ENCODE measurements at places on chromosomes 11 and 22. TPM values are rescaled to one million over a fixed set of nuclear protein-coding genes. Genes with fewer than 3 reads are reported as not detected.

- no peak for DNase-seq
These were observed 24.1 kb upstream of the APOA1 start for GRCh38 chr11:116861539-116861938.

- DNase-seq: no peak
These were observed 6.0 kb downstream of the CNTF start for GRCh38 chr11:58628446-58628845.

GRCh38 chr11:130633466-130633865 lies 185.0 kb downstream of the ADAMTS15 start:
- no peak for DNase-seq

DNA sequence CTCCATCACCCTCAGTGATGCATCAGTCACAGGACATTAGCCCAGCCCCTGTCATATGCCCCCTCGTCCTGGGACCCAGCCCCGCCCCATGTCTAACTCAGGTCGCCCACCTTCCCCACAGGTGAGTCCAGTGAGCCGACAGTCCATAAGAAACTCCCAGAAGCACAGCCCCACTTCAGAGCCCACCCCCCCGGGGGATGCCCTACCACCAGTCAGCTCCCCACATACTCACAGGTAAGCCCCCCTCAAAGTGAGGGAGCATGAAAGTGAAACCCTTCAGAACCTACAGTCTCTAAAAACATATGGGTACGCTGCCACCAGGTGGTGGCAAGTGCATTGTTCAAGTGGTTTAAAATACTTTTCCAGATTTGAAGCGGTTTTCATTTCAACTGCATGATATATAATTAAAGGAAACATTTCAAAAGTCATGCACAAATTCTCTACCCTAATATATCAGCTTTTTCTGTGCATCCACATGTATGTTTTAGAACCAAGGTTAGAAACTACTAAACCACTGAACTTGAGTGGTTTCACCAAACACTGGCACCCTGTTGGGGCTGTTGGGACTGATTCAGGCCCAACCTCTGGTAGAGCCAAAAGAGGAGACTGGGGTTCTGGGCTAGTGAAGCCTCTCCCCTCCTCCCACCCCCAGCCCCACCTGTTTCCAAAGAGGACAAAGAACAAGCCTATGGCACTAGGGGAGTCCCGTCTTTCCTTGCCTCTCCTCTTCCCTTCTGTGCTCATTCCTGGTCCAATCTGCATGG lies 17.3 kb downstream of the EPS8L2 start:
- DNase-seq: no peak

DNA sequence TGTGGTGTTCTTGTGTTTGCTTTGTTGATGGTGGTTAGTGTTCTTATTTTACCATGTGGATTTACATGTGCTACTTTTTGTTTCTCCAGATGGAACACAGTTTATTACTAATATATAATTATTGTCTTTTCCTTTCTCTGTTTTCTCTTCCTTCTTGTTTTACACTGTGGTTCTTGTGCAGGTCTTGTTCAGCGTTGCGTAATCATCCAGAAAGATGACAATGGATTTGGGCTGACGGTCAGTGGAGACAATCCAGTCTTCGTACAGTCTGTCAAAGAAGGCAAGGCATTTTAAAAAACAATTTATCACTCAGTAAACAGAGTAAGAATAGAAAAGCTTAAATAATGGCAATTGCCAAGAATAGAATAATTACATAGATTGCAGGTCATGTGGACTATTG lies 84.4 kb downstream of the ARHGEF12 start:
- DNase-seq: no peak

DNA sequence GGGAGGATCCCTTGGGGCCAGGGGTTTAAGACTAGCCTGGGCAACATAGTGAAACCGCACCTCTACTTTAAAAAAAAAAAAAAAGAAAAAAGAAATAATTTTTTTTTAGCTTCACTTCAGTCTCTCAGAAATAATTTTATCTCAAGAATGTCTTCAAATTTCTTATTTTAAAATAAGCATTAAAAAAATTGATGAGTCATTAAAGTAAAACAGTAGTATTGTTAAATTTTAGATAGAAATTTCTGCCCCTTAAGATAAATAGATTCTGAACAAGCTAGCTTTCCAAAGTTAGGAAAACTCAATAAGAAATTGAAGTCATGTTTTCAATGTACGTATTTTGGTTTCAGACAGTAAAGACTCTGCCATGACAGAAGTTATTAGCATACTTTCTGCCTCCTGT lies 7.7 kb upstream of the PACS1 start:
- no peak for DNase-seq

TRPM5 gene
- 2.9 TPM for polyA plus RNA-seq

IL17REL gene
- 0.08 TPM for polyA plus RNA-seq

- DNase-seq: no peak
These were observed 14.9 kb downstream of the TBCEL start for GRCh38 chr11:121038648-121039409.

GRCh38 chr11:102220728-102221467 lies 96.4 kb upstream of the BIRC3 start:
- no peak for DNase-seq

GRCh38 chr11:43925063-43925931 lies 17.1 kb upstream of the C11orf96 start:
- no peak for DNase-seq

DNA sequence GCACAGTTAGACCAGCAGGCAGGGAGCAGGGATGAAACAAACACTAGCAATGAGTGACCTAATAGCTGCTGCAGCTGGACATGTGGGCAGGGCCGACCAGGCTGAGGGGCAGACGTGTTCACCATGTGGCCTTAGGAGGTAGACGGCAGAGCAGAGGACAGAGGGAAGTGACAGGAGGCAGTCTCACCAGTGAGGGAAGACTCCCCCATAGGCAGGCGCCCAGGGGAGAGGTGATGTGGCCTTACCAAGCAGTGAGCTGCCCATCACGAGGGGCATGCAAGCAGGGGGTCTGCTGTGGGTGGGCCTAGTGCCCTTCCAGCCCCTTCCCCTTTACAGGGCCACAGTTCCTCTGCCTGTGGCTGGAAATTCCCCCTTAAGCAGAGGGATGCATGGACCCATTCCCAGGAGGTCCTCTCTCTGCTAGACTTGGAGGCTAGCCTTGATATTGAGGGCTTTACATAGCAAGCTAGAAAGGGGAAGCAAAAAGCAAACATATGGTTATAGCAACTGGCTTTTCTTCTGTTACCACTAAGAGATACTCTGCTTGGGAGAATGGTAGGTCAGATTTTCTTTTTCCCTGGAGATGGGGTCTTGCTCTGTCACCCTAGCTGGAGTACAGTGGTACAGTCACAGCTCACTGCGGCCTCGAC lies 67.6 kb downstream of the MPPED1 start:
- DNase-seq: no peak

GRCh38 chr11:49995565-49995964 lies 13.2 kb upstream of the OR4C12 start:
- no peak for DNase-seq

FAM180B gene
- polyA plus RNA-seq: 0.33 TPM

- no peak for DNase-seq
These were observed 35.8 kb downstream of the MTNR1B start for GRCh38 chr11:93005239-93005638.

DNA sequence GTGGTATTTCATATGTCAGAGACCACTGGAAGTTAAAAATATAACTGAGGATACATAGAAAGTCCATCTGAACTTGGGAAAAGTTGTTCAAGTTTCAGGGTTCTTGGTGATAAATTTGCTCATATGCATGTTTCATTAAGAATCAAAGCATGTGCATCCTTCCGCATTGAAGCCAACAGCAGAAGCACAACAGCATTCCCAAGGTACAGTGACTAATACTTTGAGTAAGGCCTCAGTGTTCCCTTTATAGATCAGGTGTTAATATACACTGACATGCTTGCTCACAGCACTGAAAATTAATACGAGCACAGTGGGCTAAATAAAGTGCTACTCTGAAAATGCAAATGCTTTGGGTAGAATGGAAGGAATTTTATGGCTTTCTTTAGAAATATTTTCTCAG lies 691.1 kb downstream of the METTL15 start:
- DNase-seq: no peak

GRCh38 chr11:9575260-9576240 lies 2.1 kb downstream of the WEE1 start:
- peak; percentile 90 for DNase-seq

SCT gene
- polyA plus RNA-seq: 0.67 TPM

OR8A1 gene
- polyA plus RNA-seq: 0.05 TPM

GRCh38 chr22:46783721-46784120 lies 21.3 kb downstream of the TBC1D22A start:
- DNase-seq: no peak

- DNase-seq: no peak
These were observed 496.4 kb downstream of the NTM start for GRCh38 chr11:131866535-131867400.

DNA sequence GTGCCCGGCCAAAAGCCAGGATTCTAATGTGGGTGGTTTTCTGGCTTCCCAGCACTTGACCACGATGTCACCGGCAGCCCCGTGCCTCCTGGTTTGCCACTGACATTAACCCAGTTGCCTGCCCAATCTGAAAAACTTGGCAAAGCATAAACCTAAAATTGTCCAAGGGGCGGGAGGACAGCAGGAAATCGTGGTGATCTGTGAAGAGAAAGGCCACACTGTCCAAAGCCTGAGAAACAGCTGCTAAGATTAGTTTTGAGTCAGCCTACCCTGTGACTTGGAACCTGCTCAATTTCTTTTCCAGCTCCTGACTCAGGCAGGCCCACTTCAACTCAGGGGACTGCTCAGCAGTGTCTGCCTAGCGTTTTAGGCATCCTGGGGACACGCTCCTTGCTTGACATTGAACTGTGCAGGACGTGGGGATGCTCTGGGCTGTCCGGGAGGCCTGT lies 8.2 kb upstream of the F2 start:
- DNase-seq: no peak

GRCh38 chr11:114110123-114110522 lies 50.6 kb downstream of the ZBTB16 start:
- DNase-seq: no peak

DNA sequence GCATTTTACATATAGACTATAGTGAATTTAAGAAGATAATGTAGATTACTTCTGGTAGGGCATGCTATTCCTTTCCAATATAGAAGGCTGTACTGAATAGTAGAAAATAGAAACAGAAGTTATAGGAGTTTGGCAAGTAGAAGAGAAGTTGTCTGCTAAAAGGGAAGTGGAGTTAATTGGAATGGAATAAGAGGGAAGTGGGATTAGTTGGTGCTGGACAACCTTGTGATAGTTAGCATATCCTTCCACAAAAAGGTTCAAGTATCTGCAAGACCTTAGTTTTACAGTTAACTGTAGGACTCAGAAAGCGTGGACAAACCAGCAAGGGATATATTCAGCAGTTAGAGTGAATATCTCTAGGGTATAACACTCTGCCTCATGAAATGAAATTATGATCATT lies 185.5 kb downstream of the SWAP70 start:
- DNase-seq: no peak

MS4A4A gene
- 3.3 TPM for polyA plus RNA-seq

- DNase-seq: peak; percentile 58
These were observed 1.3 kb downstream of the PAFAH1B2 start for GRCh38 chr11:117145393-117145761.

APOL4 gene
- 10.9 TPM for polyA plus RNA-seq

P2RX6 gene
- polyA plus RNA-seq: 1.4 TPM

TRIM64C gene
- not detected for polyA plus RNA-seq

THY1 gene
- polyA plus RNA-seq: 65.2 TPM

- DNase-seq: peak; percentile 59
These were observed 127.2 kb upstream of the THY1 start for GRCh38 chr11:119550053-119550752.

GRCh38 chr22:27980424-27981148 lies 61.5 kb upstream of the PITPNB start:
- DNase-seq: no peak

DNA sequence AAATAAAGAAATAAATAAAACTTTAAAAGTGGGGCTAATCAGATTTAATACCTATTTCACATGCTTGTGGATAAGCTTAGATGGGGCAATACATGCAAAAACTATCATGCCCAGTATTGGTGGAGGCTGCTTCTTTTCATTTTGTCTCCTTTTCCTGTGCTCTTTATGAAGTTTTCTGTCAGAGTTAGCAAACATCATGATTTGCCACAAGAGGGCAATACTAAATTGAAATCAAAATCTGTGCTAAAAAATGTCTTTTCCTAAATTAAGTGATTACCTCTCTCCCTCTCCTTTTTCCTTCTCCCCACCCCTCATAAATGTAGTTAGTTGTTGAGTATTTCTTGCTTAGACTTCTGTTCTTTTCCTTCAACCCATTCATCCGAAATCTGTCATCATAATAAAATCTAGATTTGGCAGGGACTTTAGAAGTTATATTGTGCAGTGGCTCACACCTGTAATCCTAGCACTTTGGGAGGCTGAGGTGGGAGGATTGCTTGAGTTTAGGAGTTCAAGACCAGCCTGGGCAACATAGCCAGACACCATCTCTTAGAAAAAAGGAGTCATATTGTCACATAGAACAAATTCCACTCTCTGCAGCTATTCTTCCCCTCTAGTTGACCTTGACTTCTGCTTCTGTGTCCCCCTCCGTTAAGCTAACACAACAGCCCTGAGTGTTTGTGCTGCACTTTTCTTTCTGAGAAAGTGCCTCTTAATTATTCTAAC lies 4.7 kb upstream of the ARHGAP42 start:
- peak; percentile 31 for DNase-seq

NUP50 gene
- polyA plus RNA-seq: 75.0 TPM

SLC7A4 gene
- 1.5 TPM for polyA plus RNA-seq

DNA sequence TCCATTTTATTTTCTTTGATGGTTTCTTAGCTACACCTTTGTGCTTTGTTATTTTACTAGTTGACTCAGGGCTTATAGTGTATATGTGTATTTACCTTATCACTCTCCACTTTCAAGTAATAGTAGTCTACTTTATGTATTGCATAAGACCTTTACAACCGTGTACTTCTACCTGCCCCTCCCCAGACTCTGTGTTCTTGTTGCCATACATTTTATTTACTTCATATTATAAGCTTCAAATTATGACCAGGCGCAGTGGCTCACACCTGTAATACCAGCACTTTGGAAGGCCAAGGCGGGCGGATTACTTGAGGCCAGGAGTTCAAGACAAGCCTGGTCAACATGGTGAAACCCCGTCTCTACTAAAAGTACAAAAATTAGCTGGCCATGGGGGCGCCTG lies 28.2 kb upstream of the CTSD start:
- no peak for DNase-seq

DNA sequence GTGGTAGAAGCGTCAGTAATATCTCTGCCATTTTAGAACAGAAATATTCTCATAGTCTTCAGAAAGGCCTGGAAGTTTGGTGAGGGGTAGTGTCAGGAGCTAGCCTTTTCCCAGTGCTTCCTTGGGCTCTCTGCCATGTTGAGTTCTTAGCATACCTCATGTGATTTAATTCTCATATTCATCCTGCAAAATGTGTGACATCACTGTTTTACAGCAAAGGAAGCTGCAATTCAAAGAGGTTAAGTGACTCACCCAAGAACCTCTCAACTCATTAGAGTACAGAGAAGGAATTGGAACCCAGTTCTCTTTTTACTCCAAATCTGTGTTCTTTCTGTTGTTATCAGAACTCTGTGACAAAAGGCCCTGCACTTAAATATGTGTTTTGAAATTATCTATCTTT lies 72.1 kb downstream of the RNF169 start:
- DNase-seq: no peak

DNA sequence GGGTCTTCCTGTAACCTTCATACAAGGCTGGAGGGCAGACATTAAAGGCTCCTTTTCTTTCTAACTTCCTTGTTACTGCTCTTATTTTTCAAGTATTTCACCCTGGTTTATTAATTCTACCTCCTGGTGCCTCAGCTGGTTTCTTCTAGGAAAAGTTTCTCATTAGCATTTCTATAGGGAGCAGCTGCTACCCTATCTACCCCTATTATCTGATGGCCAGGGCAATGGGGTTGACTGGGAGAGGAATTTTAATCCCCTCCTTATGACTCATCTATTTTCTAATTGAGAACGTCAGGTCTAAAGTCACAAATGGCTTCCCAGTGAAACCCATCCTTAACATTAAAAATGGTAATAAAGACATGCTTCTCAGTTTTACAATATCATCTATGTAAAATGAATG lies 5.0 kb downstream of the MAP6 start:
- no peak for DNase-seq
